ENCODE measurements at places on chromosomes 6 and 20.

DNA sequence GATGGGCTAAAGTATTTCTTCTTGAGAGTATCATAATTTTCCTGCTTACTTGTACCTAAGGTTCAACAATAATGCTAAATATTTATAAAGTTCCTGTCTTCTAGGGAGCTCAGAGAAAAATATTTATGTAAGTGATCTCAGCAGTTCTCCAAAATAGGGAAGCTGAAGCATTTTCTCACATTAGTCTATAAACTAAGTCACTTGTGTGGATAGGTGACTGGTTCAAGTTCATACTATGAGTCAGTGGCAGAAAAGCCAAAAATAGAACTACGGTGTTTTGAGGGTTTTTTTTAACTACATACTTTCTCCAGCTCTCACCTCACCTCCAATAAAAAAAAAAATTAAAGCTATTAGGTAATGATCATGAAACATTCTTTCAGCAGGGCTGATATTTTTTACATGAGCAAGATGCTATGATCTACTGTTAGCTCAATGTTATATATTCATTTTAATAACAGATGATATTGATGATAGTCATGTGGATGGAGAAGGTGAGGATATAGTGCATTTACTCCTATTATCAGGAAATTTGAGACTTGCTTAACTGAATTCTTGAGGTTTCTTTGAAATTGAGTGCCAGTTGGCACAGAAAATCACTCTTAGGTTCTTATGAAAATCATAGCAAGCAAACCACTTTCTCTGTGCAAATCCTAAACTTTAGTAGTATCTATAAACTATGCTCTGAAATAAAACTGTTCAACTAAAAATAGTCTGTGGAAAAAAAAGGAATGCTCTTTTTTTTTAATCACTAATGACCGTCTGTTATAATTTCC is 4.1 kb upstream of the MOXD1 start:
- DNase-seq = no peak

- no peak for DNase-seq
Observed at GRCh38 chr6:43708860-43709653, 21.5 kb upstream of the MRPS18A start.

- DNase-seq = no peak
Observed at GRCh38 chr20:37856932-37857660, 45.8 kb upstream of the VSTM2L start.

GRCh38 chr6:28335564-28336283 is at the start of gene ZSCAN31:
Gene ZSCAN31 (minus strand): TSS chr6:28336148. CDS start chr6:28329683, 6,465 bp downstream.
- peak; percentile 66 for DNase-seq

DNA sequence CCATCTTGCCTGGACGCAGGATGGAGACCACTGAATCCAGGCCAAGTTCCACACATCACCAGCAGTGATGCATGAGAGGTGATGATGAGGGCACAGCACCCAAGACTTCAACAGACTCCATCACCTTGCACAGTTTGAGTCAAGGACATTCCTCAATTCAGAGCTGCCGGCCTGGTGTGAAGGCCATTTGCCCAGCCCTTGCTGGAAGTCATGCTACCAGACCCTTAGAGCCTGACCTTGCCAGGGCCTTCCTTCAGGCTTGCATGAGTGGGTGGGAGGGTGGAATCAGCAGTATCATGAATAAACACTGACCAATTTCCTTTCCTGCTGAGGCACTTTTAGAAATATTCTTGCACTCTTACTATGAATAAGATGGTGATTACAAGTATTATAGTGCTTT is 130.2 kb upstream of the SSTR4 start:
- DNase-seq = no peak

DNA sequence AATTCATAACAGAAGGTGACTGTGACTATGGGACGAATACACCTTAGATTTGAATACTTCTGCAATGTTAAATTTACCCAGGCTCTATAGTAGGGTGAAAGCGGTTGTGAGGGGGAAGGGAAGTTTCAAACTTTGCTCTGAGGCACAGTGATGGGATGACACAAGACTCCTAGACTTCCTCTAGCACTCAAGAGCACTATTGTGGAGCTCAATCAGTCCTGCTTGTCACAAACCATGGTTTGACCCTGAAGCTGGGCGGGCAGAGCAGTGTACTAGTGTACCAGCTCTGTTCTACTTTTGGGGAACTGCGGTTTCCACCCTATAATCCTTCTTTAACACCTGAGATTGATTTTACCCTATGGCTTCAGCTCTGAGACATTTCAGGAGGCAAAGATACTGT is 17.1 kb downstream of the TRIM27 start:
- DNase-seq = no peak

GRCh38 chr6:35386989-35387388 is 44.6 kb downstream of the PPARD start:
- DNase-seq = no peak

- DNase-seq = no peak
Observed at GRCh38 chr6:71672876-71673275, 213.5 kb upstream of the RIMS1 start.

DNA sequence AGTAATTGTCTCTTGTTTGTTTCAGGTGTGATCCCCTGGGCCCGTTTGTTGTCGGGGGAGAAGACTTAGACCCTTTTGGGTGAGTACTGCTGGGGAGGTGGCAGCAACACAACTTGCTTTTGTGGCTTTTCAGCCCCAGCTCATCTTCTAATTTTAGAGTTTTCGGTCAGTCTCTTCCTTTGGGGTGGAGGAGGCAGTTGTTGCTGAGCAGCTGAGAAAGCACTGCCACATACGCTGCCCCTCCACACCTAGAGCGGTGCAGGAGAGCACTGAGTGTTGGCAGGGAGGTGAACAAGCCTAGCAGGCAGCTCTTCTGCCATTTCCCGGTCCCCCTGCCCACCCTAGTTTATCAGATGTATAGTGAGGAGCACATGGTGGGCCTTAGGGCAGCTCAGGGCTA is 21.7 kb downstream of the TMEM74B start:
- no peak for DNase-seq
